Heart left ventricle (tissue), 16 donors: ENCODE measurements at places on chromosomes 3 and 15.

- DNase-seq, result no peak
Measured at GRCh38 chr3:167743799-167744198, 8.3 kb downstream of the SERPINI1 start.

DNA sequence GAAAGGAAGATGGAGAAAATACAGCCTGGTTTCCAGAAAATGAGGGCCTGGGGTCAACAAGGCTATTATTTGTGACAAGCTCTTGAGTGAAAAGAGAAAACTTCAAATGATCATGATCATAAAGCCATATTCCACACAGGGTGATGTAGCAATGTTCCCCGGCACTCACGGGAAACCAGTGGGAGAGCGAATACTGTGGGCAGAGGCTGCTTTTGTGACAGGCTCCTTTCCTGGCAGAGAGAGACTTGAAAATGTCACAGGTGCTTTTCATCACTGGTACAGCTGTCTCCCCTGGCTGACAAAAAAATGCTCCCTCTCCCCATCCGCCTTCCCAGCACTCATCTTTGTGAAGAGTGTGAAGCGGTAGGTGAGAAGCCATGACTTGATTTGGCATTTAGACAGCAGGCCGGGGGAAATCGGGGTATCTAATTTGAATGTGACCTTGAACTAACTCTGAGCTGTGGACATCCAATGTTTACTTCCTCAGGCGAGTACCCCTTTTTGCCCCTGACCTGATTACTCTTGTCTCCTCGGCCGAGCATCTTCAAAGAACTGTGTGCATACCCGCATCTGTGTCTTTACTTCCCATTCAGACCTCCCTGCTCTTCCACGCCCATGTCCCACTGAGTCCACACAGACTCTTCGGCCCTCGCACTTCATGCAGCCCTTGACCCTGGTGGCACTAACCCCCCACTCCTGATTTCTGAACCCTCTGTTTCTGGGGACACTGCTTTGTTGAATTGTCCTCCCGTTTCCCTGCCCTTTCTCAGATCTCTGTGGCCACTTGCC is 23.2 kb downstream of the CA12 start:
- DNase-seq, result no peak

GRCh38 chr15:63473749-63473998 is 30.7 kb upstream of the USP3 start:
- DNase-seq, result no peak

GRCh38 chr3:16534640-16535262 is 21.3 kb upstream of the RFTN1 start:
- DNase-seq, result no peak

- DNase-seq, result no peak
Measured at GRCh38 chr3:145251311-145251710, 909.7 kb downstream of the PLOD2 start.

GRCh38 chr3:146640955-146641867 is 36.1 kb upstream of the PLSCR5 start:
- DNase-seq, result no peak

- DNase-seq, result no peak
Measured at GRCh38 chr3:157369727-157370421, 66.8 kb upstream of the PTX3 start.

DNA sequence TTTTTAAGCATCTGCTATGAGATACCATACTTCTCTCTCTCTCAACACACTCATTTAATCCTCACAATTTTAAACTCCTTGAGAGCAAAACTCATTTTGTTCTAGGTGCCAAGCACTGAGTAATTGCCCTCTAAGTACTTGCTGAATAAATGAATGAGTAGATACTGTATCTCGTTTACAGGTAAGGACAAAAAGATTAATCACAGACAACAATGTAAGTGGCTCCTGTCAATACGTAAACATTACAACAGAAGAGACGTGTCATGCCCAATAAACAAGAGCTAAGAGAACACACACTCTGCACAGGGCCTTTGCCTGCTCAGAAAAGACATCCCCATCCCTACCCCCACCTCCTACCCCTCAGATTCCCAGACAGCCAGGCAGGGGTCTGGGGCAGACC is 59.8 kb downstream of the CHSY1 start:
- no peak for DNase-seq

GRCh38 chr15:101499863-101500713 is 10.6 kb upstream of the PCSK6 start:
- peak; percentile 79 for DNase-seq

GRCh38 chr3:1798711-1799405 is 299.8 kb upstream of the CNTN4 start:
- no peak for DNase-seq
